AG10803 (cell line): ENCODE measurements at places on chromosomes 6 and 20.

- peak; percentile 25 for DNase-seq
Observed at GRCh38 chr6:72624557-72625160, 2.8 kb downstream of the KCNQ5 start.

- no peak for DNase-seq
Observed at GRCh38 chr6:167778497-167779128, 48.1 kb upstream of the AFDN start.

DNA sequence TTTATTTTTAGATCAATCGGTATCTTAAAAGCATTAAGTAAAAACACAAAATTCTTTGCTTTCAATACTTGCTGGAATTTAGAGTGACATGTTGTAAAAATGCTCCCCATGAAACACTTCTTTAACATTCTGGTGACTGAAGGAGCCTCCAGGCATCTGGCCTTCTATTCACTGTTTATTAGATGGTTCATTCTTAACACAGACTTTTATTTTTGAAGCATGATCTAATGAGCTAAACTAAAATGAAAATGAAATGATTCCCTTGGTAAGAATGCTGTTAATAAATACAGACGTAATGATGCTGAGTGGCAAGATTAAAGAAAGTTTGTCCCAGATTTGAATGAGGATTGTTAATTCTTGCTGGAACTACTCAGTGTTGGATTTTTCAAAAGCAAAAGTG, 698.4 kb downstream of the TENT5A start:
- no peak for DNase-seq

GRCh38 chr6:169982461-169983386, 231.3 kb downstream of the ERMARD start:
- DNase-seq = no peak

- peak; percentile 96 for DNase-seq
Observed at GRCh38 chr6:5989141-5989723, 17.5 kb downstream of the NRN1 start.

DNA sequence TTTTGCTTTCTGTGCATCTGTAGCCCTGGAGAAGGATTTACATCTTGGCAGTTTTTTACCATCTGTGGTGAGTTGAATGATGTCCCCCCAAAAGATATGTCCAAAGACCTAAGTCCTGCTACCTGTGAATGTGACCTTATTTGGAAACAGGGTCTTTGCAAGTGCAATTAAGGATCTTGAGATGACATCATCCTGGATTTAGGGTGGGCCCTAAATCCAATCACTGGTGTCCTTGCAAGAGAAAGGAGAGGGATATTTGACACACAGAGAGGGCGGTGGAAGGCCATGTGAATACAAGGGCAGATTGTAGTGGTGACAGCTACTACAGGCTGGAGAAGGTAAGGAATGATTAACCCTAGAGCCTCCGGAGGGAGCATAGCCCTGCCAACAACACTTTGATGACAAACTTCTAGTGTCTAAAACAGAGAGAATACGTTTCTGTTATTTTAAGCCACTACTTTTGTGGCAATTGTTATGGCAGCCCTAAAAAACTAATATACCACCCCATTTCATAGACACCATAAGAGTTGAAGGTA, 35.1 kb downstream of the MKKS start:
- no peak for DNase-seq

DNA sequence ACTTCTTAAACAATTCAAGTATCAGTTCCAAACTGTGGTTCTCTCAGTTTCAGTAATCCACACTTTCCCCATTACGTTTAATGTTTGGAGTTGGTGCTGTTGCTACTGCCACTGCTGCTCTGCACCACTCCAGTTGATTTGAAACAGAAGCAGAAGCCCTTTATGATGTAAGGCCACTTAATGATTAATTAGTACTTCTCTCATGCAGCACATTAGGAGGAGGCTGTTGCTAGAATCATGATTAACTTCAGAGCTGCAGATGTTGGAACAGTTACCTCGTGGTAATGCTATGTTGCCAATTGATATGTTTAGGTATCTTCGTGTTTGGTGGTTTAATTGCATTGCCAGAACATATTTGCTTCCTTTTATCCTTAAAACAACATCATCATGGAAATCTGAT, 986.2 kb upstream of the CITED2 start:
- DNase-seq = peak; percentile 27

- peak; percentile 52 for DNase-seq
Observed at GRCh38 chr6:143867236-143867635, 3.0 kb downstream of the ZC2HC1B start.
